Left colon (tissue), 2 donors: ENCODE measurements at places on chromosomes 3 and 15.

DNA sequence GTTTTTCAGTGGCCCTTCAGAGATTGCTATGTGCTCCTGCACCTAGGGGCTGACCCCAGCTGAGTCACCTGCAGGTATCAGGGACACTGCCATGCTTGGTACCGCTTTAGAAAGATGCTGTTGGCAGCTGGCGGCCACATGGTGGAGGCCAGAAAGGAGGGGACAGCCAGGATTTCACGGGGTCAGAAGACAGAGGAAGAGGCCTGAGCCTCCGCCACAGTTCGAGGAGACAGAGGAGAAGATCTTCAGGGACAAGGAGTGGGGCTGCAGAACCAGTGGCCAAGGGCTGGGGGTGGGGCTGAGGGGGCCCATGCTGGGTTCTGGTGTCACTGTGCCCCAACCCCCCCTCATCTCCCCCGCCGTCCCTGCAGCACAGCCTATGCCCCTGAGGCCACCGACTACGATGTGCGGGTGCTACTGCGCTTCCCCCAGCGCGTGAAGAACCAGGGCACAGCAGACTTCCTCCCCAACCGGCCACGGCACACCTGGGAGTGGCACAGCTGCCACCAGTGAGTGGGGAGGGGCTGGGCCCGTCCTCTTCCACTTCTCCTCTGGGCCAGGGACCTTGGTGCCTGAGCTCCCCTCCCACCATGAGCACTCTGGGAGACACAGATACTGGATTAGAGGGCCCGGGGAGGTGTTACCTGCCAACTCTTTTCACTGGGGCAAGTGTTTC lies 19.9 kb downstream of the LOXL1 start:
- DNase-seq = no peak

GRCh38 chr15:48432688-48433087 lies 101.5 kb downstream of the DUT start:
- no peak for DNase-seq

DNA sequence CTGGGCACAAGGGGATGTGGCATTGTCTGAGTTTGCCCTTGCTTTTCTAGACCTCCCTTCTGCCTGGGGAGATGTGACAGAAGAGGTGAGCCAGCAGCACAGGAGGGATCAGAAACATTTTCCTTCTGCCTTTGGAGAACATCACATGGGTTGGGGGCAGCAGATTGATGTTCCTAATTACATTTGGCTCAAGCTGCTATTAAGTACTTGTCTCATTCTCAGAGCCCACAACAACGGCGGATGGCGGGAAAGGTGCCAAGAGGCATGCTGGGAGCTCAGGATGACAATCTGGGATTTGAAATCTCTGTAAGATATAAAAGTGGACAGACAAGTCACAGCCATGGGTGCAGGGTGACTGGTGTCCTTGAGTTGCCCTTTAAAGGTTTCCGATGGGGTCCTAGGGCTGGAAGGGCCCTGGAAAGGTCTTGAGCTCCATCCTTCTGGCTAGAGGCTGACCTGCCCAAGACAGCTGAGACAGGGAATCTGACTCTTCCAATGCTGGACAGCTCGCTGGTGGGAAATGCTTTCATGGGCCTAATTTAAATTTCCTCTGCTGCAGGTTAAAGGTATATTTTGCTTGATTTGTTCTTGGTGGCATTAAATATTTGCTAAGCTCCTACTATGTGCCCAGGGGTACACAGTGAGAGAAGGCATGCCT lies 2.4 kb upstream of the CORO2B start:
- DNase-seq = no peak

DNA sequence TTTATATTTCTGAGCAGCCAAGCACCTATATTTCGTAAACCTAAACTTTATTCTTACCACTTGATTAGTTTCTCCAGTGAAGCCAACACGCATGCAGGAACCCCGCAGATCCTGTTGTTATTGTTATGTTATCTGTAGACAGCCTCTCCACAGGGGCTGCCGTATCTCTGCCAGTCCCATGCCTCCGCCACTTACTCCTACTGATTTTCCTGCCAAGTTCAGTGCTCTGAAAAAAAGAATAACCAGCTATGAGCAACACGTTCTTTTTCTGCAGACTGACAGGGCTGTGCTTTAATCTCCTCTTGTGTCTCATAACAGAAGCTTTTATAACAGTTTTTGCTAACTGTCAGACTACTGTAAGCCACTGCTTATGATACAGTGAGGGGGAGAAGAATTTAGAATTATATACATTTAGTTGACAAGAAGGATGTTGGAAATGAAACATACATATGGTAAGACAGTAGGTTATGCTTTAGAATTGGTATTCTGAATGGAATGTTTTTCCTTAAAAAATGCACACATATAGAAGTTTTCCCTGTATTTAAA lies 347.4 kb downstream of the SI start:
- no peak for DNase-seq

- DNase-seq = no peak
Measured at GRCh38 chr3:41064526-41064925, 134.8 kb upstream of the CTNNB1 start.

- no peak for DNase-seq
Measured at GRCh38 chr15:70722266-70723121, 40.9 kb downstream of the UACA start.

- DNase-seq = no peak
Measured at GRCh38 chr15:59688423-59688781, 718 bp downstream of the BNIP2 start.

DNA sequence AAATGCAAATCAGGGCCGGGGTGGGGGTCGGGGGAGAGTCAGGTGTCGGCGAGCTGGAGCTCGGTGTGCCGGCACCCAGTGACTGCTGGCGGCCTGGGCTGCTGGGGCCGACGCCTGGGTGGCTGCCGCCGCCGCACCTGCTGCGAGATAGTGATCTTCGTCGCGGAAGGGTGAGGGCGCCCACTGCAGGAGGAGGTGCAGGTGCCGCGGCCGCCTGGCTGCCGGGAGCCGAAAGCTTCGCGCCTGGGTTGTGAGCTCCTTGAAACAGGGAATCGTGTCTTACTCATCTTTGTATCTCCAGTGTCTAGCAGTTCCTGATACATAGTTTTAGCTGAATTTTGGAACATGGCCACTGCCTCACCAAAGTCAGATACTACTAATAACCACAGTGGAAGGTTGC lies 64.0 kb upstream of the CPOX start:
- DNase-seq = peak; percentile 60

DNA sequence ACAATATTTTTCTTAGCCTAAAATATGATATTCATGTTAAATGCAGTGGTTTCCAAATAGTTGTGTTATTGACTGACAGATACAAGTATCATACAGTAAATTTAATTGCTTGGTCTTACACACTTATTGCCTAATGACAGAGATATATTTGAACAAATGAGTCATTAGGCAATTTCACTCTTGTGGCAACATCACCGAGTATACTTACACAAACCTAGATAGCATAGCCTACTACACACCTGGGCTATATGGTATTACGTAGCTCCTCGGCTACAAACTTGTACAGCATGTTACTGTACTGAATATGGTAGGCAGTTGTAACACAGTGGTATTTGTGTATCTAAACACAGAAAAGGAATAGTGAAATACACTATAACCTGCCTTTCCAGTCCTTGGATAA lies 50.3 kb downstream of the SERPINI1 start:
- DNase-seq = no peak

GRCh38 chr3:37096288-37096687 lies 78.1 kb downstream of the LRRFIP2 start:
- no peak for DNase-seq

- no peak for DNase-seq
Measured at GRCh38 chr15:100244796-100245486, 96.8 kb downstream of the ADAMTS17 start.

GRCh38 chr3:193040836-193041672 lies 123.4 kb upstream of the MB21D2 start:
- peak; percentile 3 for DNase-seq

GRCh38 chr3:71815340-71816067 lies 30.6 kb upstream of the PROK2 start:
- DNase-seq = no peak

DNA sequence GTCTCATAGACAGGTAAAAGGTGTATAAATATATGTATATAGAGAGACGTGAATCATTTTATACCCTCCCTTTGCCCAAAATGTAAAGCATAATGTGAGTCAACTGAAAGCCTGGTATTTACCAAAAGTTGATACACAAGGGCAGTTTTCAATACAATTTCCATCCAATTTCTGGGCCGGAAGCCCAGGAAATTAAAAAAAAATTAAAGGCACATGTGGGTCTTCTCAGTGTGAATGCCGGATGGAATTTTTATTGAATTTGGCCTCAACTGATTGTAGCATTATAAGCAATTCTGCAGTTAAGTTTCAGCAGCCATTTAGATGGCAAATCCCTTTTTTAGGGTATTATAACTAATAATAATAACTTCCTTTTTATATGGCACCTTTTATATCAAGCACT lies 3.3 kb upstream of the CNTN3 start:
- no peak for DNase-seq

GRCh38 chr3:190552021-190552420 lies 38.1 kb downstream of the IL1RAP start:
- no peak for DNase-seq

GRCh38 chr15:42031198-42031915 lies 10.5 kb upstream of the PLA2G4E start:
- DNase-seq = no peak

DNA sequence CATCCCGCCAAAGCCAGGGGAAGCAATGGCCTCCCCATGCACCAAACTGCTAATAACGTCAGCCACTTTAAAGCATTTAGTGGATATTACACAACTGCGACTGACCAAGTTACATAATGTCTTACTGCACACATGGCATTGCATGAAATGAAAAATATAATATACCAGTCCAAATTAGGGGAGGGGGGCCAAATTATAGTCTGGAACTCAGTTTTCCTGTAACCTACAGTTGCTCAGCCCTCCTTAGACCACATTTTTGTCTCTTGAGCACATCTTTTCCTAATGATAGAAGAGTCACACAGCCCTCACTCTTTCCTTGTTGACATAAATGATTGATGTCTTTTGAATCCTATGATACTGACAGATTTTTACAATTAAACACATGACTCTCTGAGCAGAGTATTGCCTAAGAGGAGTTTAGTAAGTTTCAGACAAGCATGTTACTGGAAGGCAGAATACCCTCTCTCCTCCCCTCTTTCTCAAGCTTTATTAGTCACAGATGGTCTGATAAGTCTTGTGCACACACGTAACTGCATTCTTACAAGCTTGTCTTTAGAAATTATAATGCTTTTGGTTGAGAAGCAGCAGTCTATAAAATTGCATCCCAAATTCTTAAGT lies 1.1 kb upstream of the PLD1 start:
- no peak for DNase-seq

GRCh38 chr3:165669504-165669903 lies 167.7 kb downstream of the BCHE start:
- no peak for DNase-seq

- DNase-seq = no peak
Measured at GRCh38 chr15:44099671-44100070, 95.4 kb downstream of the FRMD5 start.

GRCh38 chr15:35838424-35839111 lies 292.6 kb upstream of the DPH6 start:
- DNase-seq = no peak

GRCh38 chr3:115977866-115978265 lies 354.6 kb downstream of the GAP43 start:
- no peak for DNase-seq

DNA sequence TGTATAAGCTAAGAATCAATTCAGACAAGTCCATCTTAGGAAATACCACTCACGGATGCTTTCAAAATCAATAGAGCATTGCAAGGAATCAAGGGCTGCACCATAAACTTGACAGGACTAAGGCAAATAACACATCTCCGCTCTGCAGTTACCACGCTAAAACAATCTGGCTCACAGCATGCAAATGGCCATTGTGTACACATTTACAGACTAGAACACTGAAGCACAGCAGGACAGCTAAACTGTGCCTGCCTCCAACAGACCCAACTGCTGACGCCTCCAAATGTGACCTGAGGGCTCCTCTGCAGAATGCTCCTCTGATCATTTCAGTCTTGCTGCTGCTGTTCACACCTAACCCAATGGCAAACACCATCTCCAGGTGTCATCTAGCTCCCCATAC lies 104.3 kb downstream of the MEX3B start:
- no peak for DNase-seq

DNA sequence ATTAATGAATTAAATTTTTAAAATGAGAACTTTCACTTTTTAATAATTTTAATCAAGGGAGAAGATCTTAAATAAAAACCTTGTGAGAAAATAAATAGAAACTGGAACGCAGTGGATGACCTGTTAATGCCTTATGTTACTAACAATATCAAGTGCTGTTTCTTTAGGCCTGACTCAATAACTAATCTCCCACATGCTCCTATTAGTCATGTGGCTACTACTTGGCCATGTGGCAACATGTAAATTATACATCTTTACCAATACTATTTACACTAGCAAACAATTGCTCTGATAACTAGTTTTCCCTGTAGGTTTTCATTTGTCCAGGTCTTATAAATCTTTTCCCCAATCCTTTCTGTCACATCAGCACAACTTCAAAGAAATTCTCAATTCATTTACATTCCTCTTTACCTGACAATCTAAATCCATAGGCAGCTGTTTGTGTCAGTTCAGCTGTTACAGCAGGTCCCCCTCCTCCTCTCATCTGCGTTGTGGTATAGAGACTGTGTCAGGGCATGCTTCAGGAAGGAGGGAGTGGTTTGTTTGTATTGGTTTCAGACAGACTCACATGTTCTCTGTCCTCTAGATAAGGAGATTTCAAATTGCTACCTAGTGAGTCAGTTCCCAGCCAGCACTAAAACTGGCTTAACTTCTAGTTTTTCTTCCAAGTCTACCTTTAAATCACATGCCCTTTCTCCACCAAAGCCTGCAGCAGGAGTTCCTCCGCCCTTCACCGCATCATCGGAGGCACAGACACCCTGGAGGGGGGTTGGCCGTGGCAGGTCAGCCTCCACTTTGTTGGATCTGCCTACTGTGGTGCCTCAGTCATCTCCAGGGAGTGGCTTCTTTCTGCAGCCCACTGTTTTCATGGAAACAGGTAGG lies 11.3 kb upstream of the C3orf52 start:
- peak; percentile 67 for DNase-seq

- no peak for DNase-seq
Measured at GRCh38 chr3:101643861-101644613, 32.9 kb downstream of the ZBTB11 start.

GRCh38 chr3:14209581-14210289 lies 31.1 kb downstream of the LSM3 start:
- no peak for DNase-seq

DNA sequence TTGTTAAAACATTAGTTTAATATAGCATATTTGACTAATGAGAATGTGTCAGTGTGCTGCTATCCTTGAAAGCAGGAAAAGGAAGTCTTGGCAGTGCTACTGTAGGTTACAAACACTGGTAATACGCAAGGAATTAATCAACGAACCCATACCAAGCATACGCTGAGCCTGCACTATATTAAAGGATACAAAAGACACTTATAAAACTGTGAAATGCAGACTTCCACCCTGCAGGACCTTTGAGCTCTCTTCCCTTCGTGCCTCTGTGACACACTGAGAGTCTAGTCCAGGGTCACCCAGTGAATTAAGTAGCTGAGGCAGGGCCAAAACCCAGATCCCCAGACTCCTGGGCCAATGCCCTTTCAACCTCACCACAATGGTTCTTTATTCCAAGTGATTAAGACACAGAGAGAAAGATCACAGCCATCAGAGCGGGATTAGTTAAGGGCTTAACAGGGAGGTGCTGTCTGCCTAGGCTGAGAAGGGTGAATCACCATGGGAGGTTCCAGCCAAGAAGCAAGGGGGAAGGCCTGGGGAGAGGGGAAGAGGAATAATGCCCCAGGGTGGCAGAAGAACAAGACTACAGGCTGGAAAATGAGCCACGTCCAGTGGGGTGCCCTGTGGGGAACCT lies 6.8 kb downstream of the ANXA2 start:
- peak; percentile 76 for DNase-seq
